ENCODE measurements at places on chromosomes 1 and 21.
A peak's percentile ranks its signal among the peaks of the same experiment; 100 is the strongest.

GRCh38 chr1:89603651-89604413 is 29.1 kb upstream of the LRRC8C start:
- DNase-seq: peak; percentile 64

DNA sequence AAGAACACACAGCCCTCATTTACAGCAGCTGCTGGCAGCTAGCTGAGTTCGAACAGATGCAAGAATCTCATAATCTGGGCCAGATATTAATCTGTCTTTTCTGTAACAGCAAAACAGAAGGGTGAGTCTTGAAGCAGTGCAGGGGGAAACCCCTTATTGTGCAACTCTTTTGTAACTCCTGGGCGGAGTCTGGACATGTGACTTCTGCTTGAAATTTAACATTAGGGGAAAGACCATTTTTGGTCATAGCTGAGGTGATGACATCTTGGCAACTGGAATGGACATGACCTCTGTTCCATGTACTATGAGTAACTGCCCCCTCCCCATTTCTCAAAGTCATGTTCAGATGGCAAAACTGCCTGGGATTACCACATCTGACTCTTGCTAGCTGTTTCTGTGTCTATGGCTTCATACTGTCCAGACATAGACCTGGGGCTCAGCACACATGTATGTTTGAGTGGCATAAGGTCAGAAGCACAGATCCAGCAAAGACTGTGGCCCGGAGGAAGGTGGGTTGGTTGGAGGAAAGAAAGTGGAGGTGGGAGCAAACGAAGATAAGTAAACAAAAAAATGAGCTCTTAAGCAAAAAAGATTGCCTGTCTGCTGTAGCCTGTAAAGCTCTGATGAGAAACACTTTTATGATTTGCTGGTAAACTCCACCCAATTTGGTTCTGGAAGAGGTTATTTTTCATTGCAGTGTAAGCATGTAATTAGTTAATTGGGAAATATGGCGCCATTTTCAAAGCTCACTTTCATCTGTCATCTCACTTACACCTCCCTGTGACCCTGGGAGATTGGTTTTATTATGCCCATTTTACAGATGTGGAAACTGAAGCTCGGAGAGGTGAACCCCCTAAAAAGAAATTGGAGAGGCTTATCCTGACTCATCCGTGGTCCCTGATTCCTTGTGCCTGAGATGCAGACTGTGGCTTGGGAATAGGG is 26.1 kb downstream of the ETS2 start:
- DNase-seq: peak; percentile 98

DNA sequence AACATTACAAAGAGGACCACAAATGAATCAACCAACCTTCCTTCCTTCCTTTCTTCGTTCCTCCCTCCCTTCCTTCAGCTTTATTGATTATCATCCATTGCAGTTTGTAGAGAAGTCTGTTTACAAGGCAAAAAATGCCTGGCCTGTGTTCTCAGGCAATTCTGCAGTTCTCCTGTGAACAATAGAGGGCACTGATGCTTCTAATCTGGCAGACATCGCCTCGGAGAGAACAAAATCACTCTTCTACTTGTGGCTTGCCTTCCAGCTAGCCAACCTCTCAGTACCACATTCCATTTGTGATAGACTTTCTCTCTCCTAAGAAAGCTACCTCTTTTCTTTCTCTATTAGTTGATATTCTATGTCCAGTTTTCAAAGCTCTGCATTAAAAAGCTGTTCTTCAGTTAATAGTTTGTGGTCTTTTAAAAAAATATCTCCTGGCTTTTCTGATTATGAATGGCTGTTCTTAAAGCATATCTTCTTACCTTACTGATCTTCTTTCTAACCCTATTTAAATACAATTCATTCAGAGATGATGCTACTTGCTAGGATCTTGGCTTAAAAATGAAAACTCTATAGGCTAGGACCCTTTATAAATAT is 26.9 kb upstream of the ESRRG start:
- peak; percentile 62 for DNase-seq

- peak; percentile 46 for DNase-seq
Measured at GRCh38 chr1:20358761-20359263, 68.1 kb downstream of the VWA5B1 start.

GRCh38 chr1:65826782-65827181 is 34.1 kb downstream of the PDE4B start:
- no peak for DNase-seq

DNA sequence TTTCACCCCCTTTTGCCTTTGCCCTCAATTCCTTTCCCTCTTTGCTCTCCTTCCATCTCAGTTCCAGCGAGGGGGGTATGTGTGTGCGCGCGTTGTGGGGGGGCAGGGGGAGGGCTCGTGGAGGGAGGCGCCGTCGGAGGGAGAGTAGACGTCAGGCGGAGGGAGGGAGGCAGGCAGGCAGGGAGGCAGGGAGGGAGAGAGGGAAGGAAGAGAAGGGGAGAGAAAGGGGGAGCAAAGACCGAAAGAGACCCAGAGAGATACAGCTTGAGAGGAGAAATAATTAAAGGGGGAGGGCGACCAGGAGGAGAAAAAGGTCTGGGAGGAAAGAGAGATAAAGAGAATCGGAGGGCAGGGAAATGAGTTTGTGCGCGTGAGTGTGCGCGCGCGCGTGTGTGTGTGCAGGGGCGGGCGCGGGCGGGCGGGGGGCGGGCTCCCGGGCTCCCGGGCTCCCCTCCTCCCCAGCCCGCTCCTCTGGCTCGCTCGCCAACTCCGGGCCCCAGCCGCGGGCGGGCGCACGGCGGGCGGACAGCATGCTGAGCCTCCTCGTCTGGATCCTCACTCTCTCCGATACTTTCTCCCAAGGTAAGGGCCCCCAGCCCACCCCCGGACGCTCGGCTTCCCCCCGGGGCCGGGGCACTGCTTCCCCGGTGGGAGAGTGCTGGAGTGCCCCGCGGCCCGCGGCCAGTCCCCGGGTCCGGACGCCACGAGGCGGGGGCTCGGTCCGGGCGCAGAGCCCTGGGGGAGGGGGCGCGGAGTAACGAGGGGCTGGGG is at the start of gene KIRREL1:
KIRREL1 (plus strand) TSS at position 499 of the 771 bp plus-strand sequence; CDS start at position 531, 32 bp downstream.
- peak; percentile 69 for DNase-seq

DNA sequence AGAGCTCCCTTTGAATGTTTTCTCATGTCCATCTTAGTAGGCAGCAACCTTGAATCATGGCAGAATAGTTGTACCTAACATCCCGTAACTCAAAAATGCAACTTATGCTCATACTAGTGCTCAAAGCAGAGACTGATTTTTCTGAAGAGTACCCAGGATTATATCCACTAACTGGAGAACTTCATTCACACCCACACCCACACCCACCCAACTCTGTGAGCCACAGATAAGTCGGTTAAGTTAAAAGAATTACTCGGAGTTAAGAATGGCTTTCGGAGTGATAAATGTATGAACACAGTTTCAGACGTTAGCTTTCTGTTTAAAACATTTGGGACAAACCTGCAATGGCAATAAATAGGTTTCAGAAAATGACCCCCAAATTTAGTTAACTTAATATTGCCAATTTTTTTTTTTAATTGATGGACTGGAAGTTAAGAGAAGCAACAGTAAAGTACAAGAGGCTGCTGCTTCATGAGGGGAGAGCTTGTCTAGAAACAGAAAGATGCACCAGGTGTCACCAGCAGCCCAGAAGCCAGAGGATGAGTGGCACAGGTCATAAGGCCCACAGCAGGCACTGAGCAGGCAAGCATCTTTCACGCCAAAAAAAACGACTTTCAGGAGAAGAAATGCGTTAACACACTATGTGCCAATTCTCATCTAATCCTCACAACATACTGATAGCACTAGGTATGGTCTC is 48.4 kb upstream of the C1orf198 start:
- no peak for DNase-seq

GRCh38 chr1:28329395-28330153 is 734 bp downstream of the MED18 start:
- no peak for DNase-seq

DNA sequence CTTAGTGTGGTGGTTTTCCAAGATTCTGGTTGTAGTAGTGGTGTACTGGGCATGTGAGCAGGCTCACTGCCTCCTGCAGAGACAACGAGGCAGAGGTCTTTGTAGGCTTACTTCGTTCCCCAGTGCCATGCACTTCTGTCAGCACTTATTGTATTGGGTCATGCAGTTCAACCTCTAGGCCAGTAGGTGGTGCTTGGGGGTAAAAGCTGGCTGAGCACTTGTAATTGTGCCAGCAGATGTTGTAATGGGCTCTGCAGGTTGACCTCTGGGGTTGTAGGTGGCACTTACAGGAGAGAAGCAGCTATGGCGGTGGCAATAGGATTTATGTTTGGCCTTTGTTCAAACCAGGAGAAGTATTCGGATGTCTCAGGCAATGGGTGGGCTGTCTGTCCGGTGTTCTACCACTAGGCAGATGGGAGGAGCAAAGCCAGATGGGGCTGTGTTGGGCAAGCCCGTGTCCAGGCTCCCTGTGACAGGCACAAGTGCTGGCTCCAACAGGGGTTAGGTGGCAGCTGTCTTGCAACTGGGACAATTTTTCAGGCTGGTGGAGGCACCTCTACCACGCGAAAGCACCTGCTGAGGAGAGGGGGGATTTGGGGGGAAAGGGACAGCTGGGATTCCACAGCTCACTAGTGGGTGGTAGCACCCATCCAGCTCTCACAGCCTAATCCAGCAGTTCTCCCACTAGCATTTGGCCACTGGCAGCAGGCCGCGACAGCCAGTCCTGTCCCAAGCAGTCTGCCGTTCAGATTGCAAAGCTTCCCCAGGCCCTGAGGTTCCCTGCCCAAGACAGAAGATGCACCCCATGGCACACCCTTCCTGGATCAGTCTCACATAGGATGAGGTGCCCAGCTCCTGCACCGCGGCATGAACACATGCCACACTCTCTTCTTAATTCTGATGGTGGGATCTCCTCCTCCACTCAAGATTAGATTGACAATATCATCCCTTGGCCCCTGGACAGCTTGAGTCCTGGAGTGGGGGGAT is 274.5 kb downstream of the CTH start:
- peak; percentile 62 for DNase-seq

DNA sequence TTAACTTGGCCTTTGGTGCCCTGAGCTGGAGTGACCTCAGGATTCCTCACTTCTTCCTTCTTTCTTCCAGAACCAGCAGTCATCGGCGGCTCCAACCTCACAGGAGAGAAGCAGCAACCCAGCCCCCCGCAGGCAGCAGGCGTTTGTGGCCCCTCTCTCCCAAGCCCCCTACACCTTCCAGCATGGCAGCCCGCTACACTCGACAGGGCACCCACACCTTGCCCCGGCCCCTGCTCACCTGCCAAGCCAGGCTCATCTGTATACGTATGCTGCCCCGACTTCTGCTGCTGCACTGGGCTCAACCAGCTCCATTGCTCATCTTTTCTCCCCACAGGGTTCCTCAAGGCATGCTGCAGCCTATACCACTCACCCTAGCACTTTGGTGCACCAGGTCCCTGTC is 6.3 kb upstream of the OLFML3 start:
- DNase-seq: no peak

GRCh38 chr1:116418091-116418830 is 45.2 kb downstream of the ATP1A1 start:
- DNase-seq: peak; percentile 65

- no peak for DNase-seq
Measured at GRCh38 chr1:155073377-155074242, 5.0 kb upstream of the EFNA3 start.

DNA sequence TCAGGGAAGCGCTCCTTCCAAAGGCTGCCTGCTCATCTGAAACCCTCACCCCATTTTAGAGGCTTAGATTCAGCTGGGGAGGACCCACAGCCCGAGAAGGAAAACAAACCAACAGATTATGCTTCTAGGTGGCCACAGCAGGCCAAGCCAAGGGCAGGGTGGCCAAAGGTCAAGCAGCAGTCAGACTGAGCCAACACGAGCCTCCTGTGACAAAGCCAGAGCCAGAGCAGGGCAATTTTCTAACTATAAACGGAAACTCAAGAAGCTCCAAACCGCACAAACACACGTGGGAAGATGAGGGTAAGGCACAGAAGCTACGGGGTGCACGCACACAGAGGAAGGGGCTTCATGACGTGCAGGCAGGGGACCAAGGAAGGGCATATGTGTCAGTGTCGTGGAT is 64.1 kb downstream of the PLEKHA6 start:
- peak; percentile 61 for DNase-seq

DNA sequence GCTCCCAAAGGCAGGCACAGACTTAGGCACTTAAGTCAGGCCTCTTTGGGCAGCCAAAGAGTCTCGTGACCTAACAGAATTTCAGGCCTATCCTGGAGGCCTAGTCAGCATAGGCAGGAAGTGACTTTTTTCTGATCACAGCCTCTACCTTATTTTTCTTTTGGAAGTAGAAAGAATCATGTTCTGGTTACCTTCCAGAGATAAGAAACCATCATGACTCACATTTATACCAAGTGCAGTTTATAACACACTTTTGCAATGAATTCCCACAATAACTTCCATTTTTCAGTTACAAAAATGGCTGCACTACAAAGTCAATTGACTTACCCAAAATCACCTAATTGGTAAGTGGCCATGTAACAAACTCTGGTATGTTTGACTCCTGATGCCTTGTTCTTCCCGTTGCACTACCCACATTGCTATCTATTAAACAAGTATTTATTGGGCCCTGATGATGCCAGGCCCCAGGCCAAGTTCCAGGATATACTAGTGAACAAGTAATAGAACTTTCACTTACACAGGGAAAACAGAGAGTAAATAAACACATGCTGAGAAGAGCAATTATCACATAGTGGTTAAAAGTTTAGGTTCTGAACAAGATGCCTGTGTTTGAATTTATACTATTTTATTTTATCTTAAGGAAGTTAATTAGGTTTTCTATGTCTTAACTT is 74.3 kb downstream of the SH3GLB1 start:
- peak; percentile 23 for DNase-seq

DNA sequence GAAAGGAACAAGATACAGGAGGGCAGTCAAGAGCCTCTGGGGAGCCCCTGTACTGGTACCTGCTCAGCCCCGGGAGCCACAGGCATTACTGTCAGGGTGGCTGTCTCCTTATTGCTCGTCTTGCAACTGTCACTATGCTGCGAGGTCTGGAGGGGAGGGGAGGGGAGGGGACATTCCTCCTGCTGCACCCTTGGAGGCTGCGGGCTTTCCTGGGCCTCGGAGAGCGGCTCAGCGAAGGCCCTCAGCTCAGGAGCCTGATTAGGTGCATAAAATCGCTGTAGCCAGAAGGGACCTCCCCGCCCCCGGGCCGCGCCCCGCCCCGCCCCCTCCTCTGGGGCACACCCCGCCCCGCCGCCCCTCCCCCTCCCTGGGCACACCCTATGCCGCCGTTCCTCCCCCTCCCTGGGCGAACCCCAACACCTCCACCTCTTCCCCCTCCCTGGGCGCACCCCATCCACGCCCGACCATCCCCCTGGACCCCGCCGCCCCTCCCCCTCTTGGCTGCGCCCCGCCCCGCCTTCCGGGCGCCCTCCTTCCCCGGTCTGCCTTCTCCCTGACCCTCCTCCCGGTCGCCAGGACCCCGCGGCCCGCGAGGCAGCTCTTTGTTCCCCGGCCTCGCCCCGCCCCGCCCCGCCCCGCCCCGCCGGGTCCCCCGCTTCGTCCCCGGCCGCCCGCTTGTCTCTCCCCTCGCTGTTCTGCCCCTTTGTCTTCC is 35.5 kb downstream of the CACHD1 start:
- DNase-seq: no peak

- DNase-seq: peak; percentile 62
Measured at GRCh38 chr1:85580872-85581801, 576 bp downstream of the CCN1 start.

DNA sequence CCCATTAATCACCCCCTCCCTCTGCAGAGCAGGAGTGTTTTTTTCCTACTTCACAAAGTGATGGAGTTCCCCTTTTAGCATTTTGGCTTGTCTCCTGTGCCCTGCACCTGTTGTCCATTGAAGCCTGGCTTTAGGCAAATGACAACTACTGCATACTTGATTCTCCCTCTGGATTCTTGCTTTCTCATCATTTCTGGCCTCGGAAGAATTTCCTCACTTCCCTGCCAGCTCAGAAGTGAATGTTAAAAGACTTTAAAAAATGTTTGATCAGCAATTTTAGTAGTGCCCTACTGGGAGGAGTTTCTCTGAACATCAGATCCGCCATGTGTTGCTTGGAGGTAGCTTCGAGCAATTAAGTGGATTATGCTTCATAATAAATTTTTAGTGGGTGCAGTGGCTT is 28.1 kb downstream of the RCOR3 start:
- DNase-seq: no peak

All from HCEC 1CT (cell line).